ENCODE measurements at places on chromosomes 6 and 20.

- DNase-seq: no peak
Observed at GRCh38 chr6:135667691-135668455, 170.3 kb upstream of the AHI1 start.

DNA sequence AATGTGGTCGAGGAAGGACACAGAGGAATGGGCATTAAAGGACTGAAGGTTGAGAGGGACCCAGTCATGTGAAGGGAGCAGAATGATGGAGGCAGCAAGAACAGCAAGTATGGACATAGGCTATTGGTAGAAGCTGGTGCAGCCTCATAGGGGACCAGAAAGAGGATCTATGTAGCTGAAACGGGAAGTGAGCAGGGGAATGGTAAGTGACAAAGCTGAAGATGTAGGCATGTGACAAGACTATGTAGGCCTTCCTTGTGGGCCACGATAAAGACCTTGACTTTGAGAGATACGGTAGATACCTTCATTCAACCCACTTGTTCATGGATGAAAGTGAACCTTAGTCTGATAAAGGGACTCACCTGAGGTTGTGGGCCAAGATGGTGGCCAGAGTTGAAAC is 3.5 kb downstream of the CTNNBL1 start:
- DNase-seq: no peak

DNA sequence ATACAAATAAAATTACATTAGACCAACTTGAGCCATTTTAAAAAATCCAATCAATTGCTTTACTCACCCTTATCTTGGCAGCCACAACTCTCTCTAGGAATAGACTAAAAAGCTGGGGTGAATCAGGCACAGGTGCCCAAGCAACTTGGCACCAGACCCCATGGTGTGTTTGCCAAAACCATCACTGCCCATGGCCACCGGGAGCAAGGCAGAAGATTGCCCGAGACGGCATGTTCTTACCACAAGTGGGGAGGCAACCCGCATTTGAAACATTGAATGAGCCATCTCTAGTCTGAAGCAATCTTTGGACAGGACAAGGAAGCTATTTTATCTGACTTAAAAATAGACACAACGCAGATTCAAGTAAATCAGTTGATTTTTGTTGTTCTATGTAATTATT is 69.0 kb downstream of the SMLR1 start:
- DNase-seq: no peak

- no peak for DNase-seq
Observed at GRCh38 chr6:89386917-89387491, 25.1 kb downstream of the RRAGD start.

- no peak for DNase-seq
Observed at GRCh38 chr6:10030942-10031537, 383.8 kb downstream of the TFAP2A start.

GRCh38 chr6:141309295-141309694 is 823.4 kb upstream of the GJE1 start:
- DNase-seq: no peak

GRCh38 chr20:30502670-30503069 is 754.8 kb upstream of the DEFB115 start:
- DNase-seq: no peak

Measured in cortex of kidney (tissue), 1 donor.